ENCODE measurements at places on chromosomes 1 and 21.

- DNase-seq = no peak
These were observed 13.9 kb upstream of the IL6R start for GRCh38 chr1:154391086-154391770.

GRCh38 chr21:36538761-36539160 lies 58.8 kb upstream of the CLDN14 start:
- DNase-seq = no peak

DNA sequence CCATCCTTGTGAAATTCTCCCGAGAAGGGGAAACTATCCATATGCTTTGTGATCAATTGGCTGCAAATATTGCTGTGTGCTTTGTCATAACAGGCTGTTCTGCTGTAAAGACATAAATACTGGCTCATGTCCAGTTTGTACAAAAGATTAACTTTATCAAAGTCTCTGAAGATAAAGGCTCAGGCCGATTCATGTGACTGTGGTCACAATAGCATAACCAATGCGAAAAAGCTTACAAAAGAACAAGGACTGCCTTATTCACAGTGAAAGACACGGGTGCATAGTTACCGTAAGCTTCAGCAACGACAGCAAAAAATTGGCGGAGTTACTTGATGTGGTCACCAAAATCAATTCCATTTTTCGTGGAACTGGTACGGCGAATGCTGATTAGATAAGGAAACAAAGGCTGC lies 173.6 kb upstream of the CHRM3 start:
- no peak for DNase-seq

DNA sequence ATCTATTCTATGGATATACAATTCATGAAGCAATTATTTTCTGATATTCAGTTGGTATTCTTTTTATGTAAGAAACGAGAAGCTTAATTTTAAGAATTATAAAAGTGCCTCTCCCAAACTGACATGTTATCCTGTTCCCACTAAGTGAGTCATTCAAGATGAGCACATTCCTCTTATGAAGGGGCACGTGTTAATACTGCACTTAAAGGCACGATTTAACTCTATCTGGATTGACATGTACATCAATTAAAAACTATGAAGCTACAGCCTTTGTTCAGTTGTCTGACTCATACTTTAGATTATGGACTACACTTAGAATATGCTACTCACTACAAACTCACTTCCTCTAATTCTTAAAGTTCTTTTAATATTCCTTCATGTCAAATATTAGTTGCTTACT lies 111.6 kb downstream of the CYYR1 start:
- no peak for DNase-seq

DNA sequence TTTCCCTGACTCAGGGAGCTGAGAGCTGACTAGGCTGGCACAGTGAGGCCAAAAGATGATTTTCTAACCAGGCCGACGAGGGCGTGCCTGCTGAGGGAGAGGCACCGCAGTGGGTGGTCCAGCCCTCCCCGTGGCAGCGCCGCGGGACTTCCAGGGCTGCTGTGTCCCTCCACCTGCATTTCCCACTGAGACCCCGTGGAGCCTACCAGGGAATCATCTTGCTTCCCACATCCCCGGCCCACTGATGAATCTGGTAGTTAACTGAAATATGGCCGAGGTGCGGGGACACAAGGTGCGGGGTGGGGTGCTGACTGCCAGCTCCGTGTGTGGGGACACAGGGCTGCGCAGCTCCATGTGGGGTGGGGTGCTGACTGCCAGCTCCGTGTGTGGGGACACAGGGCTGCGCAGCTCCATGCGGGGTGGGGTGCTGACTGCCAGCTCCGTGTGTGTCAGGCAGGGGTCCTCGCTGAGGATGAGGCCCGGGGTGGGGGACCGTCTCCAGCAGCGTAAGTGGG lies 10.4 kb downstream of the WRAP73 start:
- DNase-seq = no peak

DNA sequence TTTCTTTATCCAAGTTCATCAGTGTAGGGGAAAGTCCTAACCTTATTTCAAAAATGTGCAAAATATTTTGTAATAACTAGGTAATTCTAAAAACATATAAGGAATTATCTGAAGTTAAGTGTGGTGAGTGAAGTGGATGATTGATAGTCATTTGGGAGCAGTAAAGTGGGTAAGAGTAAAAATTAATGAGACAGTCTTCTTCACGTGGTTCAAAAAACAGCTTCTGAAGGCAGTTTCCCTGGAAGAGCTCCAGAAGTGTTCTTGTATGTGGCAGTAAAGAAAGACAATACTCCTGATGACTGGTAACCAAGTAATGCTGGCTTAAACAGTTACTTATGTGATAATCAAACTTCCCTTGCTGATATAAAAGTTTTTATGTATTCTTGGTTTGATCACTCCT lies 50.3 kb downstream of the LEPR start:
- no peak for DNase-seq

DNA sequence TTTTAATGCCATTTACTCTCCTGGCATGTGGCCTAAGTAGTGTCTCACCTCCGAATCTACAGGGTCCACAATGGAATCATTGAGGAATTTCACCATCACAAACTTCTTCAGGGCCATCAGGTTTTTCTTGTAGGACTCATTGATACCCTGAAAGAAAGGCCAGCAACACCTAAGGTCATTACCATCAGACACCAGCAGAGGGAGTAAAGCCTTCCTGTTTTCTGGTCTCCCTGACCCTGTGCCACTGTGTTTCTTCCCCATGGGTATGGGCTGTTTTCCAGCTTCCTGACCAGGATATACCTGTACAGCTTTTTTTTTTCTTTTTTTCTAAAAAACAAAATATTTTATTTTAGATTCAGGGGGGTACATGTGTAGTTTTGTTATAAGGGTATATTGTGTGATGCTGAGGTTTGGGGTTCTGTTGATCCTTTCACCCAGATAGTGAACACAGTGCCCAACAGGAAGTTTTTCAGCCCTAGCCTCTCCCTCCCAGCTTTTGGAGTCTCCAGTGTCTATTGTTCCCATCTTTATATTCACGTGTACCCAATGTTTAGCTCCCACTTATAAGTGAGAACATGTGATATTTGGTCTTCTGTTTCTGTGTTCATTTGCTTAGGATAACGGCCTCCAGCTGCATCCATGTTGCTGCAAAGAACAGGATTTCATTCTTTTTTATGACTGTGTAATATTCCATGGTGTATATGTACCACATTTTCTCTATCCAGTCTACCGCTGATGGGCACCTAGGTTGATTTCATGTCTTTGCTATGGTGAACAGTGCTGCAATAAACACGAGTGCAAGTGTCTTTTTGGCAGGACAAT lies 18.3 kb downstream of the PPT1 start:
- DNase-seq = no peak

GRCh38 chr1:2271211-2271721 lies 43.1 kb downstream of the SKI start:
- no peak for DNase-seq

GRCh38 chr21:40146216-40146837 lies 279.1 kb downstream of the PCP4 start:
- no peak for DNase-seq

DNA sequence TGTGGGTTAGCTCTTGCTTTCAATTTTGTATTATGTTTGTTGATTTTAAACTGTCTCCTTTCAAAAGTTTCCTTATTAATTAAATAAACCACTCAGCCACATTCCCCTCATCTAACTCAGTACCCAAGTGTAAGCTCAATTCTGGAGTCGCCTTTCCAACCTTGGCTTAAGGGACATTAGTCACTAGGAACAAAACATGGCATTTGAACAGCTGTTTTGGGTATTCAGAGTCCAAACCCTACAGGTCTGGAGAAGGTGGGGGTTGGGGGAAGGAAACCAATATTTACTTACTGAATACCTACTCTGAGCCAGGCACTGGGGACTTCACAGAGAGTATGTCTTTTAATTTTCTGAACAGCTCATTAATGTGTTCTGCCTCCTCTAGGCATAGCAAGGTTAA lies 117.2 kb upstream of the JUN start:
- DNase-seq = no peak

GRCh38 chr21:37622755-37623154 lies 256.2 kb downstream of the DYRK1A start:
- DNase-seq = no peak

GRCh38 chr1:17826165-17826488 lies 71.0 kb downstream of the ACTL8 start:
- DNase-seq = no peak

GRCh38 chr1:98399218-98399617 lies 262.3 kb upstream of the SNX7 start:
- DNase-seq = no peak

DNA sequence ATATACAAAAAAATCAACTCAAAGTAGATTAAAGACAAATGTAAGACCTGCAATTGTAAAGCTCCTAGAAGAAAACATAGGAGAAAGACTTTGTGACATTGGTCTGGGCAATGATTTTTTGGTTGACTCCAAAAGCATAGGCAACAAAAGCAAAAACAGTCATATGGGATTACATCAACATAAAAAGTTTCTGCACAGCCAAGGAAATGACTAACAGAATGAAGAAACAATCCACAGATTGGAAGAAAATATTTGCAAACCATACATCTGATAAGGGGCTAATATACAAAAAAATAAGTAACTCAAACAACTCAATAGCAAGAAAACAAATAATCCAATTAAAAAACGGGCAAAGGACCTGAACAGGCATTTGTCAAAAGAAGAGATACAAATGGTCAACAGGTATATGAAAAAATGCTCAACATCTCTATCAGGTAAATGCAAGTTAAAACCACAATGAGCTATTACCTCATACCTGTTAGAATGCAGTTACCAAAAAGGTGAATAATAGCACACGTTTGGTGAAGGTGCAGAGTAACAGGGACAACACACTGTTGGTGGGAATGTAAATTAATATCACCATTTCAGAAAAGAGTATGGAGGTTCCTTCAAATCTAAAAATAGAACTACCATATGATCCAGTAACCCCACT lies 173.7 kb upstream of the COA6 start:
- DNase-seq = no peak

DNA sequence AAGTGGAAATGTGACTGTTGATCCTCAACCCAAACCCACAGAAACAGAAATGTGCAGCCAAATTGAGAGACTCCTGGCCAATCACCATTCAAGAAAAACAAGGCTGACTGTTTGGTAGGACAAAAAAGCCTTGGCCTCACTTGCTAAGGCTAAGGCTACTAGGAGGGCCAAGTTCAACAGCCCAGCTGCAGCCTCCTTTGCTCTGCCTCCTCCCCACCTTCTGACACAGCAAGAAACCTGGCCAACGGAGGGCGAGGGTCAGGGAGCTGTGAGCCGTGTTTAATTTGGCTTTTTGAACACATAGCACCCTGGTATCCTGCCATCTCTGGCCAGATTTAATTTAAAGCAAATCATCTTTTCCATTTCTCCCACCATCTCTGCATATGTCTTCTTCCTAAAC lies 165.8 kb upstream of the RAB4A start:
- no peak for DNase-seq

- no peak for DNase-seq
These were observed 14.8 kb upstream of the METTL18 start for GRCh38 chr1:169809370-169810095.

- no peak for DNase-seq
These were observed 36.4 kb downstream of the OLFML2B start for GRCh38 chr1:161987303-161987702.

- DNase-seq = no peak
These were observed 19.0 kb downstream of the MEF2D start for GRCh38 chr1:156481527-156481926.

- no peak for DNase-seq
These were observed 23.7 kb upstream of the SLC2A5 start for GRCh38 chr1:9093091-9093490.

DNA sequence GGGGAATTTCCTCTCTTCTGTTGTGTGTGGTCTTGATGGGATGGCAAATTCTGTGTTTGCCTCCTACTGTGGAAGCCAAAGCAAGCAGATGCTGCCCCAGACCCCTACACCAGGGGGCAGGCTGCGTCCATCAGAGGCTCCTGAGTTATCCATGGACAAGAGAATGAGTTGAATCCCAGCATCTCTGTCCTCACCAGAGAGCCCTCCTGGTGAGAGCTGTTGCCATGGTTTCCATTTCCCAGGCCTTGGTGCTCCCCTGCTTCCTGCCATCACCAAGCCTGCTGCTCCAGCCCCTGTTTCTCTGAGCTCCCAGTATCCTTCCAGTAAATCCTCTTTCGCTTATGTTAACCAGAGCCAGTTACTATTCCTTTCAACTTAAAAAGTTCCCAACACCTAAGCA lies 20.4 kb upstream of the GNG12 start:
- no peak for DNase-seq
